Tongue (tissue), 3 donors: ENCODE measurements at places on chromosomes 11 and 22.

GRCh38 chr11:65854161-65854592 is 3.8 kb downstream of the CFL1 start:
- no peak for DNase-seq

DNA sequence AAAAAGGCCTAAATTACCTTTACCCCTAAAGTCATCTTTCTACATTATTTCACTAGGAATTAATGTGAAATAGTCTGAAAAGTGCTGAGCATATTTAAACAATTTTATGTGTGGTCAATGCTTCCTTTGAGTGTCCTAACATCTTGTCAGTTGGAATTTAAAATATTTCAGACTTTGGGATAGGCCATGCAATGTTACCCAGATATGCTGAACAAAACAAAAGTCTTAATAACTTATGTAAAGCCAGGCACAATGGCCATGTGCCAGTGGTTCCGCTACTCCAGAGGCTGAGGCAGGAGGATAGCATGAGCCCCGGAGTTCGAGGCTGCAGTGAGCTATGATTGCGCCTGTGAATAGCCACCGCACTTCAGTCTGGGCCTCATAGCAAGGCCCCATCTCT is 137.4 kb downstream of the CADM1 start:
- DNase-seq: no peak

GRCh38 chr11:123330071-123330470 is 100.0 kb upstream of the GRAMD1B start:
- no peak for DNase-seq

GRCh38 chr11:48099916-48100446 is 116.6 kb upstream of the OR4B1 start:
- DNase-seq: no peak

- DNase-seq: no peak
Observed at GRCh38 chr22:41992496-41992895, 6.1 kb upstream of the WBP2NL start.

GRCh38 chr11:103086461-103086860 is 5.5 kb downstream of the DCUN1D5 start:
- no peak for DNase-seq

- DNase-seq: no peak
Observed at GRCh38 chr22:26553056-26553752, 36.7 kb downstream of the TPST2 start.

GRCh38 chr11:43399983-43400630 is 41.4 kb downstream of the TTC17 start:
- no peak for DNase-seq

DNA sequence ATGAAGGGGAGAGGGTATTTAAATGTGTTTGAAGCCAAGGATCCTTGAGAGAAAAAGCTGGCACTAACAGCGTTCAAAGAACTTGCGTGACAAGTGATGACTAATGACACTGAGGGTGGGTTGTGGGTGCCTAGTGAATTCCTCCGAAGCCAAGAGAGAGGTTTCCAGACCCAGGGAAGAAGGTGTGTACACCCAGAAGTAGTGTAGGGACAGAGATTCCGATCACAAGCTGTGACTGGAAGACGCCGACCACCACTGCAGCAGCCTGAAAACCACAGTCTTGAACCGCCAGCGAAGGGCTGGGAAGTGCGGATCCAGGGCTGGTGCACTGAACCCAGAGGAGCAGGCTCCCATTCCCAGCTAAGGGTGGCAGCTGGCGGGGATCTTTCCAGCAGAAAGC is 9.5 kb downstream of the PPARA start:
- DNase-seq: no peak

- DNase-seq: no peak
Observed at GRCh38 chr11:58577555-58578135, 1.2 kb upstream of the ZFP91 start.

DNA sequence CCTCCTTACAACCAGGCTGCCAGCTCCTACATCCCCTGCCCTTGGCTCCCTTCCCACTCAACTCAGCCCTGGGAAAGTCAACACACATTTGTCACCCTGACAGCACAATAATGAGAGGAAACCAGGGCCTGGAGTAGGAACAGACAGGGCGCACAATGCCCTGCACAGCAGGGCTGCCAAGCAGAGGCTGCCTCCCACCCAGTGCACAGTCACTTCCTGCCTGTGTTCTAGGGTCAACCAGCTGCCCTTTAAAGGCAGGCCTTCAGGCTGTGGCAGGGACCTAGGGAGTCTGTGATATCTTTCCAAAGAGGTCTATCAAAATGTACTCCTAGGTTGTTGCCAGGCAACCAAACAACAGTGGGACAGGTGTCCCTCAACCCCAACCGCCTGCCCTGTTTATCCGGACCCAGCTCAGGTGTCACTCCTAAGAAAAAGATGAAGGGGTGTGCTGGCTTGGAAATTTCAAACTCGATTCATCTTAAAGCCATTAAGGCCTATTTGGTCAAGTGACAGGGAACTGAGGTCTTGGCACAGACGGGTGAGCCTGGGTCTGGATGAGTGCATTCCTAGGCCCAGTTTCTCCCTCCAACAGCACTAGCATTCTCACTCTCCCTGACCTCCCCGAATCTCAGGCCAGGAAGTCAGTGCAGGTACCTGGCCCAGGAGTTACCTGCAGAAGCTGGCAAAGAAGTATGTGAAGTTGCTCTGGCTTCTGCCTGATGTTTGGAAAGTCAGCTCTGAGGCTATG is 110.3 kb upstream of the PITPNB start:
- peak; percentile 69 for DNase-seq

- no peak for DNase-seq
Observed at GRCh38 chr11:114256176-114256966, 39.8 kb upstream of the NNMT start.

- DNase-seq: no peak
Observed at GRCh38 chr11:119586181-119586580, 142.8 kb downstream of the NECTIN1 start.

- no peak for DNase-seq
Observed at GRCh38 chr11:63505857-63506528, at the start of gene LGALS12. TSS of gene LGALS12 (plus strand) at chr11:63506084. CDS start at chr11:63506459, 375 bp downstream.

GRCh38 chr11:47889714-47890441 is 41.7 kb upstream of the NUP160 start:
- DNase-seq: no peak

DNA sequence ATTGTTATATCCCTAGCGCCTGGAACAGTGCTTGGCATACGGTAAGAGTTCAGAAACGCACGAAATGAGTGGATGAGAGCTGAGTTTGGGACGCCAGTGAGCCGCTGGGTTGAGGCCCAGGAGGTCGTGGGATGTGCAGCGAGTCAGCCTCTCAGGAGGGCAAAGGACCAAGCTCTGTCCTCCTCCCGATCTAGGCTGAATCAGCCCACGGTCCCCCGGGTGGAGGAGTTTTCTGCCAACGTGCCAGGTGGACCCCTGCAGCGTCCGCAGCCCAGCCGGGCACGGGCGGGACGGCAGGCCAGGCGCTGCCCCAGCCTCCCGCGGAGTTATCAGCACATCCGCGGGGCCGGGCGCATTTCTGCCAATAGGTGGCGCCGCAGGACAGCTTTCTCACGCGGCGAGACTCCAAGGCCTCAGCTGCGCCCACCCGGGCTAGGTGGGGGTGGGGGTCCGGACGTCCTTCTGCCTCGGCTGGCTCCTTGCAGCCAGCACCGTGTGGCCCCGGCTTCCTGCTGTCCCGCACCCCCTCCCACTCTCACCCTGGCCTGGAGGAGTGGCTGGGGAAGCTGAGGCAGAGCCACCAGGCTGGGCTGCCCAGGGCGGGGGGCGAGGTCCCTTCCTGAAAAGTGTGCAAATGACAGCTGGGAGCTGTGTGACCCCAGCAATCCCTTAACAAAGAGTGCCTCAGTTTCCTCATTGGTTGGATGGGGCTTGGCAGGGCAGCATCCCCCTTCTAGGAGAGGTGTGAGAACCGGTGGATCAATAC is 2.2 kb upstream of the RPS19BP1 start:
- DNase-seq: peak; percentile 90

GRCh38 chr11:107808521-107808920 is 50.1 kb downstream of the SLC35F2 start:
- DNase-seq: no peak

DNA sequence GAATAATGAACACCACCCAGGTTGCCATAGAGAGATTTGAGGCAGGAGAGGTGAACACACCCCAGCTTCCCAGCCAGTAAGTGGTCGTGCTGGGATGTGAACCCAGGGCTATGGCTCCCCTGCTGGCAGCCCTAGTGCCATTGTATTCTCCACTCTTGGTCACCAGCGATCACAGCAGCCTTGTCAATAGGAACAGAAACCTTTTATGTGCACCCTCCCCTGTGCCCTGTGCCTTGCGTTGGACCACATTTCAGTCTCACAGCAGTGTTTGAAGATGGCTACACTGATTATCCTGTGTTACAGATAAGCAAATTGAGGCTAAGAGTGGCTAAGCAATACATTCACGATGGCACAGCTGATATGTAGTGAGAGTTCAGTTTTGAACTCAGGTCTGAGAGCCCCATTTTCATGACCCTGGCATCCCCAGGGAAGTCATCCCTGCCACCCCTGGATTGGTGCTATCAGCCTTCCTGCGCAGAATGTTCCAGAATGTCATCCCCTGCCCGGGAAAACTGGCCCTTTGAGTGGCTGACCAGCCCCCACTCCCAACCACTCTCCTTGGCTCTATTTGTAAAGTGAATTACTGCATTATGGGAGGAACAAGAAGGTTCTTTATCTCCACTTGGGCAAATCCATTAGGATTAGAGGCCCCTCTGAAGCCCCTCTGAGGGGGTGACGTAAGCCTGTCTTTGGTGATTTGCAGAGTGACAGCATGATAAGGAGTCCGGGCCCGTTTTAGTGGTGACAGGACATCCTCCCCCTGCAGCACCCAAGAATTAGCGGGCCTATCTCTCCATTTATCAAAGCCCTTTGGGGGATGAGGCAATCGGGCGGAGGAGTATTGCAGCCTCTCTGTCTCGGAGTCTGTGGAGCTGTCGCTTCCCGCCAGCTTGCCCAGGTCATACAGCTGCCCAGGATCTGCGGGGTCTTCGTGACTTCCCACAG is 30.9 kb downstream of the SMIM38 start:
- no peak for DNase-seq

- DNase-seq: peak; percentile 47
Observed at GRCh38 chr11:6611092-6611962, 689 bp downstream of the TAF10 start.

DNA sequence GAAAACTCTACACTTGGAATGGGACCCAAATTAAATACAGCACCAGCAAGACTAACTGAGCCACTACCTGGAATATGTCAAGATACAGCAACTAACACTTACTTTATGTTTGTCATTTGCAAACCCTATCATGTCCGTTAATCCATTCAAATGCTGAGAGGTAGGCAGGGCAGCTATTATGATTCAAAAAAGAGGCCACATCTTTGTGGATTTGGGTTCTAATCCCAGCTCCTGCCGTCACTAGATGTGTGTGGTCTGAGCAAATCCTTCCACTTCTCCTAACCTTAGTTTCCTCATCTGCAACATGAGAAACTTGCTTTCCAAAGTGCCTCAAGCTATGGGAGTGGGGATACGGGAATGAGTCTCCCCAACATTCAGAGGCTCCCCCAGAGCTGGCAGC is 24.2 kb downstream of the FLI1 start:
- no peak for DNase-seq

- no peak for DNase-seq
Observed at GRCh38 chr11:911890-912219, 1.2 kb upstream of the CHID1 start.
